ENCODE measurements at places on chromosomes 16 and 17.

DNA sequence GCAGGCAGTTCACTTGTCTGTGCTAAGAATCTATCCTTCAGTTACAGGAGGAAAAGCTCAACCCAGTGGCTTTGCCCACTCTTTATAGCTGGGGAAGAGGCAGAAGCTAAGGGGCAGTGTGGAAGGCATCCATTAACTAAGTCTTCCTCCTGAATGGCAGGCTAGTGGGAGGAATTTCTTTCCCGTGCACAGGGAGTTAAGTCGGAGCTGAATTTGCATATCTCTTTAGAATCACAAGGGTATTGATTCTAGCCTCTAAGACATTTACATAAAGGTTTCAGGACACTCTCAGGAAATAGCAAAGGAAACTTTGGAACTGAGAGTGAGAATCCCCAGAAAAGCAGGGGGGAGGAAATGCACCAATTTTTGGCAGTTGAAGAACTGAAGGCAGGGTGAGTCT, 245.6 kb downstream of the CA10 start:
- no peak for DNase-seq

DNA sequence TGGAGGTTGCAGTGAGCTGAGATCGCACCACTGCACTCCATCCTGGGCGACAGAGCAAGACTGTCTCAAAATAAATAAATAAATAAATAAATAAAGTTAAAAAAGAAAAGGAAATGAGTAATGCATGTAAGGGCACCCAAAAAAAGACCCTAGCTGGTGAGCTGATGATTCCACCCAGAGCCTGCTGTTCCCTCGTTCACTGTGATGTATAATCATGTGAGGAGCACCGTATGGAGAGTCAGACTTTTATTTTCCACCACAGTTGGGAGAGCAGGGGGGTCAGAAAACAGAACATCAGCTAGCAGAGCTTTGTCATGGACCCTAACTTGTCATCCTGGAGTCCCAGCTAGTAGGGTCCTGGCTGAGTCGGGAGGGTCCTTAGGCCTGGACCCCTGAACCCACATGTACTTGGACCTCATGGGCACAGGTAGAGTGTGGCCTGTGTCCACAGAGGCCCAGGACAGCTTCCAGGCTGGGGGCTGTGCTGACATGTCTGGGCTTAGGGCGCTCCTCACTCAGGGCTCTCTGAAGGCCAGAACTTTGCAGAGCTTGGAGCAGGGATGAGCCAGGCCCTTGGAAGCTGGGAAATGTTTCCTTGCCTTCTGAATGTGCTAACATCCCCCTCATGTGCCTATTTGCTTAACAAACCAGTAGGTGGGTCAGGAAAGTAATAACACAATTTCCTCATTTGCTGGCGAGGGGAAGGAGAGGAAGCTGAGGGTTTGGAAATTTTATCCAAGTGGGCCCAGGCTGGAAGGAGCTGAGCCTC, 18.8 kb upstream of the LASP1NB start:
- DNase-seq: no peak

DNA sequence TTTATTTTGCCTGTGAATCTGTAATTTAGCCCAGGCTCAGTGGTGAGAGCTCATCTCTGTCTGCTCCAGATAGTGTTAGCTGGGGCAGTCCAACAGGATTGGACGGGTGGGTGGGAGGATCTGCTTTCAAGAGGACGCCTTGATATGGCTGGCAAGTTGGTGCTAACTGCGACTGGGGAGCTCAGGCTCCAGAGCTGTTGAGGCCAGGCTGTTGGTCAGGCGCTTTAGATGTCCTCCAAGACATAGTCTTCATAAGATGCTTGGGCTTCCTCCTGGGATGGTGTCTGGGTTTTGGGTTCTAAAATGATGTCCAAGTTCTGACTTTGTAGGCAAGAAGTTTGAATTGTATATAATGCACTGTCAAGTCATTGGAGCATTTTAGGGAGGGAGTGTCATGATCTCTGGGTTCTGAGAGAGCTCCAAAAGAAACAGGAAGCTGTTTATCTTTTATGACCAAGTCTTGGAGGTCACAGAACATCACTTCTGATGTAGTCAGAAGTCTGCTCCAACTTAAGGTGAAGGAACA, 12.8 kb upstream of the PCTP start:
- no peak for DNase-seq

DNA sequence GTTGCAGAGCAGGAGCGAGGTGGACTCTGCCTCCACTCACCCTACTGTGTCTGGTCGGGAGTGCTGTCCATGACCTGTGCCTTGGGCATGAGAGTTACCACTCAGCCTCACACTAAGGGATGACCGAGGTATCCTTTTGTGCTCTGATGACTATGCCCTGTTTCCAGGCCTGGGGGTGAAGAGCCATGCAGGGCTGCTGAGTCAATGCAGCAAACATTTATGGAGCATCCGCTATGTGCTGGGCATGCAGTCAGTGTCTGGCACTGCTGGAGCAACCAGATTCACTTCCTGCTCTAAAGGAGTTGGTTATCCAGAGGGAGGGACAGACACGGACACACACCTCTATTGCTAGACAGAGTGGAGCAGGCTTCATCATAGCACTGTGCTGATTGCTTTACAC, 7.6 kb upstream of the HNF1B start:
- DNase-seq: no peak

- no peak for DNase-seq
Observed at GRCh38 chr16:23466162-23466885, 13.3 kb upstream of the COG7 start.

DNA sequence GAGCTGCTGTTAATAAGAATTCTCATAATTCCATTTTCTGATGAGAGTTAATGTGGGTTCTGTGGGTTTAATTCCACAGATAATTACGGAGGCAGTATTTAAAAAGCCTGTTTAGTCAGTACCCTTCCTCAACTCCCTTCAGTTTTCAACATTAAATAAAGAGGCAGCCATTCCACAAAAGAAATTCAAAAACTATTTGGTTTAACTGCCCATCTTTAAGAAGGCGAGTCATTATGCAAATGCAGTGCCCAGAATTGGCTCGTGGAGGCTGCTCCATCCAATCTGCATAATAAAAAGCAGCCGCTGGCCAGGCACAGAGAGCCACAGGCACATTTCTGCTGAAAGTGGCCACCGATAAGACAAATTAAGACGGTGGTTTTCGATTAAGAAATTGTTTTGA, 194.4 kb upstream of the TOX3 start:
- no peak for DNase-seq

DNA sequence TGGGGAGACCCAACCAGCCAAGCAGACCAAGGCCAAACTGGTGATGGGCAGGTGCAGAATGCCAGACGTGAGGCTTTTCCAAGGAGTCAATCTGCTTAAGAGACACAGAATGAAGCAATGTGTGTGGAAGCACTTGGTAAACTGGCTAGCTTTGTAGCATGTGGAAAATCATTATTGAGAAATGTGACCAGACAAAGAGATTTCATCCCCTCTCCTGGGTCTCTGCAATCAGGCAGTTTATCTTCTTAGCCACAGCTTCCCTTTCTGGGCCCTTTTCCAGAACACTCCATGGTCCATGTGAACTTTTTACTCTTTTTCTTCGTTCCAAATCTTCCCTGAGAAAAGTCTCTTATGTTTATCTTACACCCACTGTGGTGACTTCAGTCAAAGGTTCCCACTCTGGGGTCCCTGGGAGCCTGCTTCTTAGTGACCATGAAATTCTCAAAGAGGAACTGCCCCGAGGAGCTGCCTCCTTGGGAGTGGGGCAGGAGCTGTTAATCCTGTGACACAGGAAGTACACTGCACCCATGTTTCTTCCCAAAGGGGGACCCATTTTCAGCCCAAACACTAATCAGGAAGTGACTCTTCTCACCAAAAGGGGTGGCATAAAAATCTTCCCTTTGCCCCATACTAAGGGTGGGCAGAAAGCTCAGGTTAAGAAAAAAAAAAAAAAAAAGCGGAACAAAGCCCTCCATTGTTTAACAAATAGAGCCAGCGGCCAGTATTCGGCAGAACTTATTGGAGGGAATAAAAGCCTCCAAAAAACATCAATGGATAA, 346.2 kb upstream of the ASIC2 start:
- DNase-seq: no peak

DNA sequence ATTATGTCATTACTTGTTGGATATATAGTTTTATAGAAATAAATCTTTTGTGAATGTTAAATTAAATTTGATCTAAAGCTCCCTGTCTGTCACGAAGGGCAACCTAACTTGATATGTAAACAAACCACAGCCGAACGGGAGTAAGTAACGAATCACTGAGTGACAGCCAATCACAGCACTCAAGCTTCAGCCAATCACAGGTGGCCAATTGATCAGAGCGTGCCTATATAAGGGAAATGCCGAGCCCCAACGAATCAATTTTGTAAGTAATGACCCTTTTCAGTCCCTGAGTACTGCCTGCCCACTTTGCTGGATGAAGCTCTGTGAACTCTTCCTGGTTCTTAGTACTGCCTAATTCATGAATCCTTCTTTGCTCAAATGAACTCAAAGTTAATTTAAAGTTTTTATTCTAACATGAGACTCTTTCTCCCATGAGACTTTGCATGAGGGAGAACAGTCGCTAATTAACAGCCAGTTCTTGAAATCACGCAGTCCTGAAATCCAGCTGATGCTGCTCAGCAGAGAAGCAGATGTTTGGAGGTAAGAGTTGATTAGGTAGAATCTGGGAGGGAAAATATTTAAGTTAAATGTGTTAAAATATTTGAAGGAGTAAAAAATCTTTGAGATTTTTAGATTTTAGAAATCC, 302.2 kb downstream of the CNTNAP4 start:
- DNase-seq: no peak

- no peak for DNase-seq
Observed at GRCh38 chr17:72403713-72404209, 282.9 kb downstream of the SOX9 start.
